Caki2 (cell line): ENCODE measurements at places on chromosomes 5 and 9. TPM values are rescaled to one million over a fixed set of nuclear protein-coding genes. Genes with fewer than 3 reads are reported as not detected.

- no peak for DNase-seq
Measured at GRCh38 chr9:79469164-79469563, 102.6 kb upstream of the TLE4 start.

- DNase-seq: no peak
Measured at GRCh38 chr5:56516035-56516434, 282.9 kb upstream of the ANKRD55 start.

DNA sequence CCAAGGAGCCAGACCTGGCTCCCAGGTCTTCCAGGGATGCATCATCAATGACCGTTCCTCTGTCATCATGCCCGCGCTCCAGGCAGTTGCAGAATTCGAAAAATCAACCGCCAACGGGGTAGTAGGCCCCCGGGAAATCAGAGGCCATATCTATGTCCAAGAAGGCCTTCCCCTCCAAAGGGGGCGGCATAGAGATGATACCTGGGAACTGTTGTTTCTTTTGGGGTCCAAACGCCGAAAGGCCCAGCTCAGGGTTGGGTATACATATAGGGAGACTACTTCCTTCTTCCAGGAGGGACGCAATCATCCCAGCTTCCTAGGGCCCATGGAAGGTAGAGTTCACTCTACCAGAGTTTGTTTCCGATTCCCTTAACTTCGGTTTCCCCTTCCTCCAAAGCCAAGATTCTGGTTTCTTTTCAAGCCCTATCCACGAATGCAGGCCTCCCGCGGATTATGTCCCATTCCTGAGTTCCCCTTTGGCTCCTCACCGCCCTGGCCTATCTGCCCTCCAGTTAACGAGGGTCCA is 754 bp downstream of the DCAF12 start:
- DNase-seq: no peak

GRCh38 chr5:105230516-105231157 is 1668.0 kb upstream of the NUDT12 start:
- no peak for DNase-seq

GRCh38 chr5:172046593-172046992 is 40.2 kb upstream of the FBXW11 start:
- DNase-seq: no peak

GRCh38 chr9:136436055-136436634 is 3.5 kb downstream of the INPP5E start:
- DNase-seq: no peak

DNA sequence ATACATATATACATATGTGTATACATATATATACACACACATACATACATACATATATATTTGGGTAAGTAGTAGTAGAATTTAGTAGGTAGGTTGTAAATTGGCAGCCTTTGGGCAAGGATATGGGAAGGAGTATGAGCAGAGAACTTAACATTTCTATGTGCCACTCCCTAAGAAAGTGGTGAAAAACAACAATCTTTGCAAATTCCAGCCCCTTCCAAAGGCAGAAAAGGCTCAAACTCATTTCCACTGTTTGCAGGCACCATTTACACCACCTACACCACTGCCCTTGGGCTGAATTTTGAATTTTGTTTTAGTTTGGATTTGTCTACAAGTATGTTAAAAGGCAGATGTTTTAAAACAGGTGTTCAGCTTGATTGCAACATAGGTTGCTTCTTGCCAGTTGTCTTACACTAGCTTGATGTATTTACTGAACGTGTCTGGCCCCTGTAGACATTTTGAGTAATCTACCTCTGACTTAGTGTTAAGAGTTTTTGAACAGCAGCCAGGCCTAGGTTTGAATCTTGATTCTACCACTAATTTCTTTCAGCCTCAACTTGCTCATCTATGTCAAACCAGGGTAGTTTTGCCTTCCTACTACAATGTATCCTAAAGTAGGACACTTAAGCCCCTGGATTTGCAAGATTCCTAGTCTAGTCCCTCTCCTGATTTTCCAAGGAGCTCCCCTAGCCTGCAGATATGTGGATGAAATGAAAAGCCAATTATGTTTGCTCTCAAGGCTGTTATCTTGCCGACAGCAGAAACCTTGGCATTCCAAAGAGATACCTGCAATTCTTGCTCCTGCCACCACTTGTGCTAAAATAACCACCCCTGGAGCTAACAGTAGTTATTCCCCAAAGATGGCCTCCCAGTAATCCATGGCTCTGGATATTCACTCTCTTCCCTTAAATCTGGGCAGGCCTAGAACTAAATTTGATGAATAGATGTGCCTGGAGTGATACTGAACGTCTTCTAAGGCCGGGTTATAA is 156.2 kb upstream of the SLC44A1 start:
- DNase-seq: no peak

DNA sequence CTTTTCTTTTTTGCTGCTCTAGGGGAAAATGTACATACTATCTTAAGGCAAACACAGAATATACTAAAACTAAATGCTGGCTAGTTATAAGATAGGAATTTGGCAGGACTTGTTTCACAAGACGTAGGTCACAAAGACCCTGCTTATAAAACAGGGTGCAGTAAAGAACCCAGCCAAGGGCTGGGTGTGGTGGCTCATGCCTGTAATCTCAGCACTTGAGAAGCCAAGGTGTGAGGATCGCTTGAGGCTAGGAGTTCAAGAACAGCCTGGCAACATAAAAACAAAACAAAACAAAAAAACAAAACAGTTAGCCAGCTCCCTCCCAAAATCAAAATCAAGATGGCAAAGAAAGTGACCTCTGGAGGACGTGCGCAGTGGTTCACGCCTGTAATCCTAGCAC is 49.5 kb upstream of the DENND4C start:
- DNase-seq: no peak

GRCh38 chr5:39301406-39301805 is 62.9 kb downstream of the C9 start:
- DNase-seq: no peak

- DNase-seq: no peak
Measured at GRCh38 chr5:134273642-134274395, 47.9 kb upstream of the PPP2CA start.

DNA sequence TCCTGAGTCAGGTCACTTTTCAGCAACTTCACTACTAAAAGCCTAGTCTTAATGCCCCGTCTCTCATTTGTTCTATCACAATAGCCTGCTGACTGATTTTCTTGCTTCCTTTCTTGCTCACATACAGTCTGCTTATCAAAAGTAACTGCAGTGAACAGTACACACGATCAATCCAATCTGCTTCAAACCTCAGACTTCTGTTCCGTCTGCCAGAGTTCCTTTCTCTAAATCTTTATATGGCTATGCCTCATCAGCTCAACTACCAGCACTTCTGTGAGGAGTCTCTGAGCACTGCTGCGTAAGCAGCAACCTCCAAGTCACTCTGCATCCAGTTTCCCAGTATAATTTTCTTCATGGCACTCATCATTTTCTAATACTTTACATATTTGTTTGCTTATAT is 34.8 kb upstream of the PUM3 start:
- no peak for DNase-seq

- DNase-seq: no peak
Measured at GRCh38 chr5:170405817-170406216, 16.6 kb upstream of the KCNMB1 start.

GRCh38 chr5:132761321-132762240 is 14.4 kb downstream of the CCNI2 start:
- no peak for DNase-seq

- DNase-seq: no peak
Measured at GRCh38 chr9:104227108-104227507, 133.0 kb downstream of the SMC2 start.

The PCDHA11 gene
- 5.6 TPM in 1 of 2 replicates, not detected in the other for total RNA-seq

The PLPPR1 gene
- not detected in 2 replicates for total RNA-seq

The CDH9 gene
- not detected in 2 replicates for total RNA-seq

The GPR151 gene
- not detected in 2 replicates for total RNA-seq
